Psoas muscle (tissue), 8 donors: ENCODE measurements at places on chromosomes 5 and 9. TPM values are rescaled to one million over a fixed set of nuclear protein-coding genes. Genes with fewer than 3 reads are reported as not detected.

The TEK gene
- total RNA-seq = 5.7 TPM

The SEMA6A gene
- 3.1 TPM for total RNA-seq

GRCh38 chr5:74630453-74631066 lies 10.0 kb downstream of the ENC1 start:
- H3K4me3 ChIP-seq = no peak overlapping the region
- no peaks in the 10 kb centered on the region for H3K36me3 ChIP-seq
- H3K27ac ChIP-seq = no peak overlapping the region
- H3K27me3 ChIP-seq = no peaks in the 10 kb centered on the region

GRCh38 chr9:91680106-91680505 lies 256.5 kb upstream of the NFIL3 start:
- no peak overlapping the region for H3K27ac ChIP-seq
- H3K4me1 ChIP-seq = no peaks in the 10 kb centered on the region
- no peaks in the 10 kb centered on the region for H3K36me3 ChIP-seq
- H3K4me3 ChIP-seq = no peak overlapping the region
- H3K27me3 ChIP-seq = no peaks in the 10 kb centered on the region

- no peaks in the 10 kb centered on the region for H3K4me1 ChIP-seq
- H3K36me3 ChIP-seq = no peaks in the 10 kb centered on the region
- no peak for DNase-seq
These were observed 11.4 kb downstream of the CAMK2A start for GRCh38 chr5:150278046-150278730.
